ENCODE measurements at places on chromosomes 12 and 14.
A peak's percentile ranks its signal among the peaks of the same experiment; 100 is the strongest.

- no peak for DNase-seq
Observed at GRCh38 chr12:111221062-111222026, 147.6 kb downstream of the PHETA1 start.

DNA sequence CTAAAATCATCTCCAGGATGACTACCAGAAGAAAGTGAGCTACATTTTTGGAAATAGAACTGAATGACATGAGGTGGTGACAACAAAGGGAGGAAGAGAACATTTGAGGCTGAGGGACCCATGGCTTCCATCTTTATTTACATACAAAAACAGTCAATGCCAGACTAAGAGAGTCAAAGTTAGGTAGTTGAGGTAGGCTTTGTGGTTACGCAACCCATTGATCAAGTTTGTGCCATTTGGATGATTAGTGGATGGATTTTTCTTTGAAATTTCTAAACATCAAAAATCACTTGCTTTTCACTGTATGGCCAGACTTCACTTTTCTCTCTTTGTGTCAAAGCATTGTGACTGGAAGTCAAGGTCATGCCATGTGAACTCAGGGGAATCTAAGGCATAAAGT is 22.9 kb downstream of the ASCL1 start:
- no peak for DNase-seq

- no peak for DNase-seq
Observed at GRCh38 chr12:69657376-69658137, 41.5 kb downstream of the BEST3 start.

DNA sequence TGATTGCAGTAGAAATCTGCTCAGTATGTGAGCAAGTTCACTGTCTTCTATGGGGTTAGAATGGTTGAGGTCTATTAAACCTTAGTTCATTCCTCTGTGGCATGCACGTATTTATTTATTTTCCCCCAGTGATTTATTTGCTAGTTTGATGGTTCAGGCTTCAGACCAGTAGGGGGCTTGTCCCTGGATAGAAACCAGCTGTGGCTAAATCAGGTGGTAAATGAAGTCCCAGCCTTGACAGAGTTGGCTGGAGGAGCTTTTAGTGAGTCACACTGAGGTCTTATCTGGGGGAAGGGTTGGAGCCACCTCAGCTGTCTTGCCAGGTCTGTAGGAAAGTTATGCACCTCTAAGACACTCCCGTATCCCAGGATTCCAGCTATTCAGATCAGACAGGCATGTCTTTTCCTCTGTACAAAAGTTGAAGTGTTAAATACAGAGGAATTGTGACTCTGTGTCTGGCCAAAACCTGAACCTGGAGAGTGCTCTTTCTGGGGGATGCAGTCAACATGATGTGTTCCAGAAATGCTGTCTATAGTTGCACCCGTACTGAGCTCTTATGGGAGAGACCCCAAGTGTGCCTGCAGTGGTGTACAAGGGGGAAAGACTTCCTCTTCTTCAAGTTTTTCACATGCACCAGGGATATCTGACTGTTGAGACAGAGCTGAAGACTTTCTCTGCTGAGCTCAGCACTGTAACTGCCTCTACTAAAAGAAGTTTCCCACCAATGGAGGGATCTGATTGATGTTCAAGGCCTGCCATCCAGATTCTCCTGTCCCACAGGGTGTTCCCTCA is 1322.1 kb downstream of the TMEM121 start:
- DNase-seq = no peak

DNA sequence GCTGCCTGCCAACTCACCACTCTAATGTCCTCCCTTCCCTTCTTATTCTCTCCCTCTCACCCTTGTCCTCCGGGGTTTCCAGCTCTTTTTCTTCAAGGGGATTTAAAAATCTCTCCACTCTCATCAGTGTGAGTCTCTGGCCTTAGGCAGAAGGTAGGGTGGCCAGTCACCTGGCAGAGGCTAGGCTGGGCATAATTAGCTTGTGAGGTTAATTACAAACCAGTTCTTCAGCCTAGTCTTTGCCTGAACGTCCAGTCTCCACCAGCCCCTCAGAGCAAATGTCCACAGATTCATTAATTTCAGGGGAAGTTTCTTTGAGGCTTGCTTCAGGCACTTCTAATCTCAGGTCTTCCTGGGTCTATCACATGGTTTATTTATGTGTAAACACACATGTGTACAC is 6.7 kb downstream of the KRT7 start:
- DNase-seq = no peak

GRCh38 chr12:53964315-53964713 is 8.6 kb upstream of the HOXC11 start:
- no peak for DNase-seq

GRCh38 chr12:118359541-118359915 is 13.2 kb downstream of the TAOK3 start:
- no peak for DNase-seq

DNA sequence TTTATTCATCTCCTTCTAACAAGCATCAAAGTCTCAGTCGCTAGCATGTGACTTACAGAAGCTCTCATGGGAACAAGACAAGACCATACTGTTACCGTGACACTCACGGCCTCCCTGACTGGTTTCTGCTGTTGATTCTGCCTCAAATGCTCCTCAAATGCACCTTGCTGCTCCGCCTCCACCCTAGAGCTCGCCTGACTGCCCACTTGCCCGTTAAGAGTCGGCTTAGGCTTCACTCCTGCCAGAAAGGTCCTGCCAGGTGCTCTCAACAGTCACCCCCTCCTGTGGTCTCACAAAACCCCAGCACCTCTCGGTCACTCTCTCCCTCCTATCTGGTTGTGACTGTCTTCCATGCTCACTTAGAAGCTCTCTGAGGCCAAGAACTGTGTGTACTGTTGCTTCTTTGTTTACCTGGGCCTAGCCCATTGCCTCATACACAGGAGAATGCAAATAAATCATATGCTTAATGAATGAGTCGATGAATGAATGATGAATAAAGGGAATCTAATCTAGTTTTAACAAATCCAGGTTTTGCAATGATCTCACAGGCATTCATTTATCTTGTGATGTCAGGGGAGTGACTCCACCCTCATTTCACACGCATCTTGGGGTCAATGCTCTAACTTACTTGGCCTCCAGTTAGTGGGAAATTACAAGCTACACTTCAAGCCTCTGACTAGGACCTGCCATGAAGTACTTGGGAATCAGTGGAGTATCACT is 41.3 kb downstream of the SSH1 start:
- DNase-seq = no peak

DNA sequence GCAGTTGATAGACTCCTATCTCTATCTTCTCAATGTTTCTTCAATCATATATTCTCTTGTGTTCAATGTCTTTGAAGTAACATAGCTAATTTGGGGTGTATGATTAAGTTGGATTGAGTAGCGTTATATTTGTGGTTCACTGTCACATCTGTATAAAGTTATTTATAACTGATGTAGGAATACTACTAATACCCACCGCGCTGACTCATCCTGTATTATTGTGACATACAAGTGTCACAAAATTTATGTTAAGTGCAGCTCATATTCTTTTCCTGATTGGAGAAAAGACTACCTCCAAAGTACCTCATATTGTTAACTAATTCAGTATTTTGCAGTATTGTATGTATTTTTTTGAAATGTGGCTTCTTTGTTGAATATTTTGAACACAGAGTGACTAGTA is 940.8 kb downstream of the SLC6A15 start:
- no peak for DNase-seq

- no peak for DNase-seq
Observed at GRCh38 chr12:72734581-72734980, 462.4 kb downstream of the TRHDE start.

- DNase-seq = no peak
Observed at GRCh38 chr12:84757978-84758377, 154.6 kb downstream of the SLC6A15 start.

DNA sequence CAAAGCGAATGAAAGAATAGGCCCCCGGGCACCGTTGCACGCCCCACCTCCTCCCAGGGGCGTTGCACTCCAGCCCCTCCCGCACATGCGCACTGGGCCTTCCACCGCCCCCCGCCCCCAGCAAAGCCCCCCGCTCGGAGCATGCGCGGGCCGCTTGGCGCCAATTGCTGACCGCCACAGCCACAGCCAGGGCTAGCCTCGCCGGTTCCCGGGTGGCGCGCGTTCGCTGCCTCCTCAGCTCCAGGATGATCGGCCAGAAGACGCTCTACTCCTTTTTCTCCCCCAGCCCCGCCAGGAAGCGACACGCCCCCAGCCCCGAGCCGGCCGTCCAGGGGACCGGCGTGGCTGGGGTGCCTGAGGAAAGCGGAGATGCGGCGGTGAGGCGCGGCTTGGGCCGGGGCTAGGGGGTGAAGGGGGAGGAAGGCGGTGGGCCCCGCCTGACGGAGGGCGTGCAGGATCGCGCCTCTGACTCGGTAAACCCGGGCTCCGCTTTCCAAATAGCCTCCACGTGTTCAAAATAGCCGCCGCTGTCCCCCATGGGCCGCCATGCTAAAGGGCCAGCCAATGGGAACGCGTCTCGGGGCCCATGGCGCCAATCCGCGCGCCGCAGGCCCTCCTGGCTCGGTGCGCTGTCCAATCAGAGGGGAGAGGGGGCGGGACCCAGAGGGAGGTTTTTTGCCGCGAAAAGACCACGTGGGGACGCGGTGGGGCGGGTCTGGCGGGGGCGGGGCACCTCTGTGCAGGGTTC is at the start of gene UNG:
Gene UNG, plus strand, starts transcription at position 163 of the 748 bp plus-strand sequence. Its CDS starts 83 bp downstream, at position 246.
- peak; percentile 92 for DNase-seq

DNA sequence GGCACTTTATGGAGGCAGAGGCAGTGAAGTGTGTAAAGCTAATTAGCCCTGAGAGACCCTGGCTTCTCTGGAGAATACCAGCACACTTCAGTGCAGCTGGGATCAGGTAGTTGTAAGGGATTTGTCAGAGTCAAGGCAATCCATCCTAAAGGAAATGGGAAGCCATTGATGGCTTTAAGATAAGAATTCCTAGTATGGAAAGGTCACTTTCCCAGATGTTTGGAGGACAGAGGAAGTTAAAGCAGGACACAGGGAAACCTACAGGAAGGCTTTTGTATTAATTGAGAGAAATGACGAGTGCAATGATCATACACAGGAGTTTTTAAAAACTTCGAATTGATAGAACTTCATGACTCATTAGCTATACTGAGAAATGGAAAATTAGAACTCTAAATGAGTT is 254.4 kb downstream of the SLC16A7 start:
- DNase-seq = no peak

DNA sequence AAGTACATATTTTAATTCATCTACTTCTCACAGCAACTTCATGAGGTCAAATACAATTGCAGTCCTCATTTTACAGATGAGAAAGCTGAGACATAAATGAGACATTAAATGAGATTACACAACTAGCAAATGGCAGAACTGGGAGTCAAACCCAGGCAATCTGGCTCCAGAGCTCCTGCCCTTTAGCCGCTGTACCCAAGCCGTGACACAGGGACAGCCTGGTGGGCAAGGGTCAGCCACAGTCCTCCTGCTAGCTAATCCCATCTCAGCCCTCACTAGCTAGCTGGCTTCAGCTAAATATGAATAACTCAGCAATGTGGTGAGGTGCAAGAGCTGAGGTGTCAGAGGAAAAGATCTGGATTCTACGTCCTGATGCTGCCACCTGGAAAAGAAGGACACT is 54.8 kb downstream of the NINJ2 start:
- no peak for DNase-seq

DNA sequence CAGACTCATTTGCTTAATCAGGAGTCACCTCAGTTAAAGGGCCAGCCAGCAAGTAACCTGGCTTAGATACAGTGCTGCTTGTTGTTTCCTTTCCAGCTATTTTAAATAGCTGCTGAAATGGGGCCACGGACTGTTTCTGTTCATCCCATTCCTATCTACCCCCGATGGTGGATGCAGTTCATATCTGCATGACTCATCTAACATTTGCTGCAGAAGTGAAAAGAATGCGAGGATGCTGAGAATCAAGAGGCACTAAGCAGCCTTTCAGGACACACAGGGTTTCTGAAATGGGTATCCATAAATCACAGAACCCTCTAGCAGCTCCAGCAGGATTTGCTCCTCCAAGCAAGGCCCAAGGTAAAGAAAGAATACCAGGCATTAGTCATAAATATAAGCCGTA is 60.2 kb upstream of the RTRAF start:
- no peak for DNase-seq

- no peak for DNase-seq
Observed at GRCh38 chr12:89370421-89370831, 18.1 kb upstream of the DUSP6 start.

DNA sequence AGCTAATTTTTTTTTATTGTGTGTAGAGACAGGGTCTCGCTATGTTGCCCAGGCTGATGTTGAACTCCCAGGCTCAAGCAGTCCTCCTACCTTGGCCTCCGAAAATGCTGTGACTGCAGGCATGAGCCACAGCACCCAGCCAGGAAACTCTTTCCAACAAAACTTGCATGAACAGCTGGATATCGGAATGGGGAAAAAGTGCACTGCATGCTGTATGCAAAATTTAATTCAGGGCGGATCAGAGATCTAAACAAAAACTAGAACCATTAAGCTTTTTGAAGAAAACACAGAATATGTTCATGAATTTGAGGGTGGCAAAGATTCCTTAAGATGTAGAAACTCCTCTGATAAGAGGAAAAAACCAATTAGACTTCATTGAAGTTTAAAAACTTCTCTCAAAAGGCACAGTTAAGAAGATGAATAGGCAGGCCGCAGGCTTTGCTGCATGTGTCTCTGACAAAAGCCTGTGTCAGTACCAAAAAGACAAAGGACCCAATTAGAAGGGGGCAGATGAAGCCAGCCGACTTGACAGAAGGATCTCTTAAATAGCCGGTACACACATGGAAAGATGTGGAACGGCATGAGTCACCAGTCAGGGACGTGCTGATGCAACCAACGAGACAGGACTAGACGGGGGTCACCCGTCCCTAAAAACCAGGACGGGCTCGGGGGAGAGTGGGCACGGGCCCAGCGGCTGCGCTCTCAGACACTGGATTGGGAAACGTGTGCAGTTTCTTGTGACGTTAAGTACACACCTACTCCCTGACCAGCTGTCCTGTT is 34.8 kb upstream of the MMP17 start:
- DNase-seq = no peak

- no peak for DNase-seq
Observed at GRCh38 chr14:76756371-76756750, 4.9 kb upstream of the VASH1 start.

DNA sequence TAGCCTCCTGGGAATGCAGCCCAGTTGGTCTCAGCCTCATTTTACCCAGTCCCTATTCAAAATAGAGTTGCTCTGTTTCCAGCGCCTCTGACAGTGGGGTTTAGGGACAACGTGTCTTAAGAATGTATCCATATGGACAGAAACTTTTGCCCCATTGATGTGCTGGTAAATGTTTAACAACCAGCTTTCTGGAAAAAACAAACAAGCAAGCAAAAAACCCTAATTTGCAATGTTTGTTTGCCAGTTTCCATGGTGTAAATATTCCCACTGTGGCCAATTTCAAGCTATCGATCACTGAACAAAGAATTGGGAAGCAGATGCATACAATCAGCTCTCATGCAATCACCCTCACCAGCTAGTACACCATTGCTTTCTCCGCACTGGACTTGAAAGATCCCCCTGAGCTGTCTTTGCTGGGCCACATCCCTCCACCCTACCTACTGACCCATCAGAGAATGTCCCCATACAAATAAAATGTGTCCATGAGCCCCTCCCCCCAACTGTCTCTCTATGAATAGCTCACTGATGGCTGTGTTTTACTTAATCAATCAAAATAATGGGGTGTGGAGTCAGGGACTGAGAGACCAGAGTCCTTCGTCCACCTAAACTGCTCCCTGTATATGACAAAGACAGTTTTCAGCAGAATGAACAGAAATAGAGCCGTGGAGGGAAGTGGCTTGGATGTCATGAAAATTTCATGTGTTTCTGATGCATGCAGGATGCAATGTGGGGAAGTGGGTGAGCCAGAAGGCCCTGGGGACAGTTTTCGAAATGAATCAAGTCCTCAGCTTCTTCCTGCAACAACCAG is 40.8 kb downstream of the CCDC60 start:
- DNase-seq = no peak

Measured in NCI-H1930 (cell line).